ENCODE measurements at places on chromosomes 4 and X.

GRCh38 chr4:143625632-143626031 lies 74.8 kb downstream of the FREM3 start:
- DNase-seq, result no peak

GRCh38 chr4:58138786-58139668 lies 1028.8 kb upstream of the IGFBP7 start:
- DNase-seq, result no peak

DNA sequence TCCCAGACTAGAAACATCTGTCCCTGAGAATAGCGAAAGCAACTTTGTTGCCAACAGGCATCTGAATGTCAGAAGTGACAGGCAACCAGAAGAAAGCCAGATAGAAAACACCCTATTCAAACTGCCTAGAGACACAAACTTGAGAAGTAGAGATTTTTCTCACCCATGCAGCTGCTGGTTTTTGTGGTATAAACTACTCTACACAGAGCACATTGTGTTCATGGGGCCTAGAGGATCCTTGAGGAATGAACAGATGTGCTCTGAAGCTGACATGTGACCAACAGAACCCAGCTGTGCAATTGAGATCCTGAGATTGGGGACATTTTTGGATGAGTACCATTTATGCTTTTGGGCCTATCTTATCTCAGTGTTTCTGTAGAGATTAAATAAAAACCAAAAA lies 63.6 kb upstream of the NRK start:
- DNase-seq, result no peak

- DNase-seq, result no peak
Measured at GRCh38 chrX:129653971-129654651, 645 bp downstream of the APLN start.

GRCh38 chr4:119315036-119315435 lies 6.9 kb downstream of the FABP2 start:
- DNase-seq, result no peak

DNA sequence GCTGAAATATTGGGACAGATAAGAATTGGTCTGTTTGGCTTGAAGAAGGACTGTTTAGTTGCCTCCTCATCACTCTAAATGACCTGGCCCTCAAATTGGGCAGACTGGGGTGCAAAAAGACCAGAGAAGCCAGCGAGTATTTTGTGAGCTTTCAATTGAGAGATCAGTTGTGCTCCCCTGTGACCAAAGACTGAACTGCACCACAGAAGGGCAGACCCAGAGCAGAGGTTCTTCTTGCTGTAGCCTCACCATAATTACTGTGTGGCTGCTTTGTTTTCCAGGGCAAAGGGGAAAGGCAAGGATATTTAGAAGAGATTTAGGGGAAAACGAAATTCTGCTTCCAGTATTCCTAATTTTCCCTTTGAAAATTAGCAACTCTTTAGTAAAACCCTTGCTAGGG lies 104.0 kb upstream of the MBNL3 start:
- DNase-seq, result no peak
